ENCODE measurements at places on chromosomes 1 and 21.

DNA sequence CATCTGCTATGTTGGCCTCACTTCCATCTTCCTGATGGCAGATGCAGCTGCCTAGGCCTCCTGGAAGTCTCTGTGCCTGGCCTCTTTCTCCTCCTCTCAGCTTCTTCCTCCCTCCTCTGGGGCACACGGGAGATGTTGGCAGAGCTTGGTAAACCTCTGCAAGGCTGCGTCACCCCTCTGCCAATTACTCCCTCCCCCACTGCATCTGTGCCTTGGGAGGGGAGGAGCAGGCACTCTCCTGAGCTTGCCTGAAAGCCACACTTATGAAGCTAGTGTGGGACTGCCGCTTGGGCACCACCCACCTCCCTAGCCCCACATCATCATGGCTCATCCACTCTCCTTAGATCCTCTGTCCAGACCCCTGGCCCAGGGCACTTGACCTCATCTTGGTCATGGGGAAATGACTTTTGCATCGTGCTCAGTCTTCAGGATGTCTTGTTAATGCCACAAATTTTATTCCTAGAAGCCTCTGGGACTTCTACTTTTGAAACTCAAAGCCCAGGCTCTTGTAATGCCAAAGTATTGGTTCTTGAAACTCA lies 7.3 kb upstream of the TMEM51 start:
- no peak for DNase-seq

GRCh38 chr1:66681686-66682085 lies 70.6 kb upstream of the DYNLT5 start:
- no peak for DNase-seq

- peak; percentile 56 for DNase-seq
Observed at GRCh38 chr1:24536391-24536840, 19.5 kb upstream of the NCMAP start.

DNA sequence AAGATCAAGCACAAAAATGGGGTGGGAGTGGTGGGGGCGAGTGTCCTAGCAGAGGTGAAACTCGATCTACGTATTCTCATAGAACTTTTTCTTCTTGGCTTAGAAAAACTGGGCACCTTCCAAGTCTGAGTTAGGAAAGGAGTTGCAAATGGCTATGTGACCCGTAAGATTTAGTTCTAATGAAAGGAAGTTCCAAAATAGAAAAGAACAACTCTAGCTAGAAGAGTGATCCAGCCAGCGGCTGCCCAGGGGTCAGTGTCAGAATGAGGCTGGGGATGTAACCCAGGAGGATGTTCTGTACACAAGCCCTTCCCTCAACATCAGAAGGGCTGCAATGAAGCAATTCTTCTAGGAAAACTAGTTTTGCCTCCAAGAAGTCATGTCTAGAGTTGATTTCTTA lies 5.2 kb downstream of the MTARC1 start:
- DNase-seq, result no peak

- no peak for DNase-seq
Observed at GRCh38 chr21:42745511-42746239, 92.3 kb downstream of the PDE9A start.

All from activated T-helper 1 cell treated with anti-CD3 and anti-CD28 coated beads, Interleukin-2, amount 50 U/mL, for 16 hours (primary cell).